ENCODE measurements at places on chromosomes 3 and 15. TPM values are rescaled to one million over a fixed set of nuclear protein-coding genes. Genes with fewer than 3 reads are reported as not detected.

DNA sequence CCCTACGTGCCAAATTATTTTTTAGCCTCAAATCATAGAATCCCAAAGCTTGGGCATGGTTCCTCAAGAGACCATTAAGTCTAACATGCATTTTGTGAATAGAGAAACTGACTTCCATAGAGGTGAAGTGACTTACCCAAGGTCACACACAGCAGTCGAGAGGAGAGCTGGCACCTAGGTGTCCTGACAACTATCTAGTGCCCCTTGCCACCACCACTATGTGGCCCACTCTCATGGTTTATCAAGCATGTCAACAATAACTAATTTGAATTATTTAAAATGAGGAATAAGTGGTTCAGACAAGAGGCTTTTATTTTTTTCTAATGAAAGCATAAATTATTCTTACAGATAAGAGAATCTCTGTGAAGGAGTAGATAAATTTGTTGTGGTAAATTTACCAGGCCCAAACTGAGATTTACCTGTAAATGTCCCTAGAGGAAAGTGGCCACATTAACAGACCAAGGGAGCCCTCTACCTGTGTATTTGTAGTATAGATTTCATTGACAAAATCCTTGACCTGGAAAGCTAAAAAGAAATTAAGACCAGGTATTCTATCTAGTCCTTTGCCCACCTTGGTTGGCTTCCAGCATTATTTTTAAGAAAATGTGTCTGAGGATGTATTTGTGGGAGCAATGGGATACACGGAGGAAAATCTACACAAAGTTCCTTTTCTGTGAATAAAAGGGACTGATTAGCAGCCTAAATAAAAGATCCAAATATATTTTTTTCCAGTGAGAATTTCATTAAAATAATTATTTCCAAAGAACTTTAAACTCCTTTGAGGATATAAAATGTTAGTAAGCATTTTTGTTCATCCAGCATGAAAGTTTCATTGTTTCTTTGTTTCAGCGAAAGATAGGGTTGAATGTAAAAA is 49.1 kb downstream of the IQCH start:
- no peak overlapping the region for H3K4me3 ChIP-seq
- H3K4me1 ChIP-seq: peaks cover 19% of the 10 kb centered on the region
- H3K27me3 ChIP-seq: no peaks in the 10 kb centered on the region
- no peaks in the 10 kb centered on the region for H3K36me3 ChIP-seq
- no peak overlapping the region for H3K27ac ChIP-seq
- DNase-seq: no peak

- peaks cover 5% of the 10 kb centered on the region for H3K4me1 ChIP-seq
- no peaks in the 10 kb centered on the region for H3K36me3 ChIP-seq
- H3K4me3 ChIP-seq: no peak overlapping the region
These were observed 137.2 kb upstream of the CBLB start for GRCh38 chr3:106006001-106006400.

DNA sequence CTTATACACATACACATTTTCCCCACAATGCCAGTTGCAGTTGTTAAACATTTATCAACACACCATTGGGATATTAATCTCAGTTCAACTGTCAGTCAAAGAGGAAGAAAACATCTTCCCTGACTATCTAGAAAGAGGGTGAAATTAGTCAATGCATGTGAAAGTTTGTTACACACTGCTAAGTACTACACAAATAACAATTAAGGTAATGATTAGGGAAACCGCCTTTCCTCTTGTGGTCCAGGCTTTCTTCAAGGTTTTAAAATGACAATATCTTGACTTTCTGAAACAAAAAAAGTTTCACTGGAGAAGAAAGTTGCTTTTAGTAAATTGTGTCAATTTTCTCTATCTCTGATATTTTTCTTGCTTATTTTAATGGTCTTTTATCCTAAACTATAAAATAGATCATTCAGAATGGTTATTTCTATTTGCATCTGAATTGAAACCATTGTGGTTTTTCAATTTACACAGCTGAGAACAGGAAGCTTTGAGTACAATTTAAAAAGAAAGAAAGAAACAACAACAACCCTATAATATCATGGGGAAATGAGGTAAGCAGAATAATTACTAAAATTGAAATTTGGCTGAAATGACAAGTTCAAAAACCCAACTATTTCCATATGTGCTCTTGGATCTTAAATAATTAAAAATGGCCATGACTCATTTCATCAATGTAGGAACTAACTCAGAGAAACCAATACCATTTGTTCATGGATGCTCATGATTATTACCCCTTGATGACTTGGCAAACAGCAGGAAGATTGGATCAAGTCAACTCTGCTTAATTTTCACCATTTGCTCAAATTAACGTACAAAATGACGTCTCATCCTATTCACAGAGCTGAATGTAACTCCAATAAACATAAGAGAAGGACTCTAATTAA is 31.7 kb downstream of the GPR149 start:
- no peak for DNase-seq
- H3K4me1 ChIP-seq: no peaks in the 10 kb centered on the region
- no peak overlapping the region for H3K27ac ChIP-seq

DNA sequence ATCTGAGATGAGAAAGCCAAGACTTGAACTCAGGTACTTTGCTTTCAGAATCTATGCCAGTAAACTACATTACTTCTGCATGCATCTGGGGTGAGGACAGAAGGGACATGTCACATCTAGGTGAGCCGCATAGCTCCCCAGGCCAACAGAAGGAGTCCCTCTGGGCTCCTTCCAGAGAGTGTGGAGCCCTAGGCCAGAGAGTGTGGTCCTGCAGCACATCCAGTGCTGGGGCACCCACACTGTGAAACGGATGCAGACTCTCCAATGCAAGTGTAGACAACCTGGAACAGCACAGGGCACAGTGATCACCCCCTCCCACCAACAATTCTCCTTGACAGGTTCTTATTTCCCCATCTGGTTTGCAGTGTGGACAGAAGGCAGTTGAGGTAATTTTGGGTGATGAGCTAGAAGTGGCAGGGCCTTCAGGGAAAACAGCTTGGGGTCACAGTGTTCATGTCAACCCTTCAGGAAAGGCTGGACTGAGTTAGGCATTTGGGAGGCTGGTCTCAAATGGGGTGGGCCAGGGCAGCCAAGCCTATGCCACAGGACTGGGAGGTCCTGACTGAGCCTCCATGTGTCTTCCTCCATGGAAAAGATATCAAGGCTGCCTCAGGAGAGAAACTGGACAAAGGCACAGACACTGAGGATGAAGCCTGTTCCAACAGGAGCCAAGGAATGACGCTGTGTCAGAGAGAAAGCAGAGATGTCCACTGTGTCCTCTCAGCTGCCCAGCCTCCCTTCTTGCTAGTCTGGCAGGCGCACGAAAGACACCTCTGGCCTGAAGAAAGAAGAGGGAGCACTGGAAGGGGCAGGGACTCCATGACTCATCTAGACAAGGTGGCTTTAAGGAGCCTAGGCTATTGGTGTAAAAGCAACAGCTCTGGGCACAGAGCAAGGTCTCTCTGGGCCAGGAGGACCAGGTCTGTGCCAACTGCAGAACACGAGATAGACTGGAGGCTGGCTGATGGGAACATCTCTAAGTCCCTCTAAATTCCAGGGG is 1.7 kb downstream of the PLCD1 start:
- H3K4me1 ChIP-seq: peaks cover 17% of the 10 kb centered on the region
- no peaks in the 10 kb centered on the region for H3K36me3 ChIP-seq
- DNase-seq: no peak
- H3K4me3 ChIP-seq: peak overlapping the region; percentile 84

- H3K36me3 ChIP-seq: no peaks in the 10 kb centered on the region
- DNase-seq: no peak
- peaks cover 22% of the 10 kb centered on the region for H3K4me1 ChIP-seq
- H3K4me3 ChIP-seq: peak overlapping the region; percentile 12
- peak overlapping the region; percentile 57 for H3K27ac ChIP-seq
These were observed 541.1 kb downstream of the AGBL1 start for GRCh38 chr15:86620641-86621349.

- no peaks in the 10 kb centered on the region for H3K27me3 ChIP-seq
- no peak for DNase-seq
- H3K4me1 ChIP-seq: peaks cover 16% of the 10 kb centered on the region
These were observed 69.7 kb downstream of the PRTG start for GRCh38 chr15:55673287-55673686.

DNA sequence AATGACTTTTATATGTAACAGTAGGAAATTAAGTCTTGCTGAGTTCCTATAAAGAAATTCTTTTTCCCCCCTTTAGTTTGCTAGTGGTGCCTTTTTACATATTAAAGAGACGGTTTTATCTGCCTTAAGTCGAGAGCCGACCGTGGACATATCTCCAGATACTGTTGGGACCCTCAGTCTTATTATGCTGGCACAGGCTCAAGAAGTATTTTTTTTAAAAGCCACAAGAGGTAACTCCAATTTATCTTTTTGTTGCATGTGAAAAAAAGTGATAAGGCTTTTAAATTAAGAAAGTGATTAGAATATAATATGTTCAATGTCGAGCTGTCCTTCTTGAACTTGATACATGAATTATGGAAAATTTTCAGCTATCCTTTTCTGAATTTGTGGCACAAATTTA is 26.7 kb downstream of the PDCD6IP start:
- H3K27ac ChIP-seq: no peak overlapping the region
- no peak for DNase-seq
- no peak overlapping the region for H3K4me3 ChIP-seq

- no peaks in the 10 kb centered on the region for H3K27me3 ChIP-seq
- no peaks in the 10 kb centered on the region for H3K36me3 ChIP-seq
- H3K4me1 ChIP-seq: no peaks in the 10 kb centered on the region
- no peak for DNase-seq
- H3K27ac ChIP-seq: no peak overlapping the region
These were observed 1352.5 kb downstream of the ZPLD1 start for GRCh38 chr3:103787164-103787871.

DNA sequence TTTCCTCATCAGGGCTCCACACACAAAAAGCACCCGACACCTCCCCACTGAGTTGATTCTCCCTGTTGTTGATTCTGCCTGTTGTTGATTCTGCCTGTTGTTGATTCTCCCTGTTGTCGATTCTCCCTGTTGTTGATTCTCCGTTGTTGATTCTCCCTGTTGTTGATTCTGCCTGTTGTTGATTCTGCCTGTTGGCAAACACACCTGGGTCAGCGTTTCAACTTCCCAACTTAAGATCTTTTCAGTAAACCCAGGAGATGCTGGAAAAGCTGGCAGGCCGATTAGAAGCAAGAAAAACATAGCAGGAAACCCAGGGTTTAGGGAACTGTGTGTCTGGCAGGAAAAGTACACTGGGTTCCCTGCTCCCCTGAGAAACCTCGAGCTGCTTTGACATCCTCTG is 47.9 kb downstream of the TNK2 start:
- H3K4me3 ChIP-seq: no peak overlapping the region
- peaks cover 4% of the 10 kb centered on the region for H3K27me3 ChIP-seq
- no peak for DNase-seq
- H3K36me3 ChIP-seq: no peaks in the 10 kb centered on the region
- H3K4me1 ChIP-seq: peaks cover 20% of the 10 kb centered on the region
- H3K27ac ChIP-seq: no peak overlapping the region

DNA sequence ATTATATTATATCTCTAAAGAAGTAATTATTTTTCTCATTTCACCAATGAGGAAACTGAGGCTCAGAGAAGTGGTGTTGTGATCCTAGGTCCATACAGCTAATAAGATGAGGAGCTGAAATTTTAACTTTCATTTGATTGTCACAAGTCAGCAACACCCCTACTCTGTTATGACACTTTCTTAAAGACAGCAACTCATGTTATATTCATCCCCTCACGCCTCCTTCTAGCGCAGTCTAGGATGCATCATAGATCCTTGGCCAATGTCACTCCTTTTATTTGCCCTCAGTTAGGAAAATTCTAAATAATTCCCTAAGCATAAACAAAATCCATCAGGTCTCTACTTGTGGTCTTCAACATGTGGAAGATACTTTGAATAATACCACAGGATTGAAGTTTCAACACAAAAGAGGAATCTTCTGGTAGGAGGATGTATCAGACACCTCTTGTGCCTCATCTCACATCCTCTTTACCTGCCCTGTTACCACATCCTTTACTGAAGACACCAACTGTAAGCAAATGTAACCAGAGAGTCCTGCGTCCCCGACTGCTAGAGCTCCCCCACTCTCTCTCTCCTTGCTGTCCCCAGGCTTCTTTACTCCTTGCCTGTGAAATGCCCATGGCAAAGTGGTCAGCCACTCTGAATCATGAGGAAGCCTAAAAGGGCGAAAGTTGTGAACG is 53.7 kb downstream of the TRIM42 start:
- peaks cover 13% of the 10 kb centered on the region for H3K27me3 ChIP-seq
- H3K27ac ChIP-seq: no peak overlapping the region
- DNase-seq: no peak
- no peak overlapping the region for H3K4me3 ChIP-seq
- H3K36me3 ChIP-seq: no peaks in the 10 kb centered on the region
- no peaks in the 10 kb centered on the region for H3K4me1 ChIP-seq

GRCh38 chr3:60585918-60586317 is 665.3 kb downstream of the FHIT start:
- H3K4me1 ChIP-seq: peaks cover 8% of the 10 kb centered on the region
- H3K4me3 ChIP-seq: no peak overlapping the region
- peaks cover 3% of the 10 kb centered on the region for H3K27me3 ChIP-seq
- no peak overlapping the region for H3K27ac ChIP-seq
- DNase-seq: no peak

DNA sequence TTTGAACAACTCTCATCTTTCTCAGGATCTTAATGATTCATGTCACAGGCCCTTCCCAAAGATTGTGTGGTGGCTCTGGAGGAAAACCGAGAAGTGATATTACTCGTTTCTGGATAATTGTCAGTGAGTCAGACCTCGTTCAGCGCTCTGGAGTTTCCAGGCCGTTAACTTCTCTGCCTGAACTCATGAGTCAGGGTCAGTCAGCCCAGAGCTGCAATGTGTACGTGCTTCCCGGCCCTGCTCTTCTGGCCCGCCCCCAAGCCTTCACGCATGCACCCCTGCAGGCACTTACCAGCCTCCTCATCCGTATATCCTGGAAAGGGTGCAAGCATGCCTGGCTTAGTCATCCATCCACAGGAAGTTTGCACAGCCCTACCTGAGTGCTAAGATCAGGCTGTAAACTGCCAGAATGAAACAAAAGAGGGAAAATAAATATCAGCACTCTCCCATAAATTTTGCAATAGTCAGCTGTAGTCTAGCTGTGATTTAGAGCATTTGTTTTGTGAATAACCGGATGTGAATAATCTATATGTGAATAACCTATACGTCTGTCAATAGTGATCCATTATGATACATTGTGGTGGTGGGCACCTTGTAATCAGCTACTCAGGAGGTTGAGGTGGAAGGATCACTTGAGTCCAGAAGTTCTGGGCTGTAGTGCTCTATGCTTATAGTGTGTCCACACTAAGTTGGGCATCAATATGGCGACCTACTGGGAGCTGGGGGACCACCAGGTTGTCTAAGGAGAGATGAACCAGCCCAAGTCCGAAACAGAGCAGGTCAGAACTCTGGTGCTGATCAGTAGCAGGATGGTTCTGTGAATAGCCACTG is 35.3 kb upstream of the SEMA4B start:
- peaks cover 18% of the 10 kb centered on the region for H3K4me1 ChIP-seq
- H3K36me3 ChIP-seq: no peaks in the 10 kb centered on the region
- H3K27me3 ChIP-seq: no peaks in the 10 kb centered on the region
- H3K4me3 ChIP-seq: peak overlapping the region; percentile 61

MUC20 gene
- 19.7 TPM for total RNA-seq

HRH1 gene
- 4.7 TPM for total RNA-seq

IREB2 gene
- total RNA-seq: 83.8 TPM

TIMP4 gene
- total RNA-seq: 0.48 TPM

DGKG gene
- total RNA-seq: 11.6 TPM
